ENCODE measurements at places on chromosomes 11 and 22.

DNA sequence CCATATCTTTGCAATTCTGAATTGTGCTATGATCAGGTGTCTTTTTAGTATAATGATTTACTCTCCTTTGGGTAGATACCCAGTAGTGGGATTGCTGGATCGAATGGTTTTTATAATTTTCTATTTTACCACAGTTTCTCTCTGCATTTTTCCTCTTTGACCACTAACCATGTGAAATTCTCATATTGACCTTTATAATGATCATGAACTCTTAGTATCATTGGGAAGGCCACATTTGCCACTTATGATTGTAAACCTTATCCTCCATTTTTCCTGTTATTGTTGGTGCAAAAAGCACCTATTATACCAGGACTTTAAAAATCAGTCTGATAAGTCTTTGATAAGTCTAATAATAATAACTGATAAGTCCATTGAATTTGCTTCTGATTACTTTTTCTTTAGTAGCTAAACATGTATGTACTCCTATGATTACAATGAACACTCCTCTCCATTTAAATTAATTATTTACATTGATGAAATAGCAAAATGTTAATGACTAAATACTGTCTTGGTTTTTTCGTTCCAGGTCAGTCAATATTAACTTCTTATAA is 9.6 kb downstream of the NEAT1 start:
- DNase-seq: no peak

DNA sequence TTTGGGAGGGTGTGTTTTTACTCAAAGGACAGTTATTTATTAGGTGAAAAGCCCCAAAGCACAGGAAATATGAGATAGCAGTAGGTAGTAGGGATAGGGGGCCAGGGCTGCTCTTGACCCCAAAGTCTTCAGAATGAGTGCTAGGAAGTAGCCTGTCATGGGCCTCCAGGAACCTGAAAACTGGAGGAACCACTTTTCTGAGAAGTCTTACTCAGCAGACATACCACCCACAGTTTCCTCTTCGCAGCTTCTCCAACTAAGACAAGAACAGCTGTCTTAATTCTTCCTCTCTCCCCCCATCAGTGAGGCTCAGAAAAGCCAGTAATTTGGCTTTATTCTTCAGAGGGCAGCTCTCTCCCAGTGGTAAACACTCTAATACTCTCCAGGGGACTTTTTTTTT is 84.0 kb upstream of the CTSC start:
- peak; percentile 48 for DNase-seq

DNA sequence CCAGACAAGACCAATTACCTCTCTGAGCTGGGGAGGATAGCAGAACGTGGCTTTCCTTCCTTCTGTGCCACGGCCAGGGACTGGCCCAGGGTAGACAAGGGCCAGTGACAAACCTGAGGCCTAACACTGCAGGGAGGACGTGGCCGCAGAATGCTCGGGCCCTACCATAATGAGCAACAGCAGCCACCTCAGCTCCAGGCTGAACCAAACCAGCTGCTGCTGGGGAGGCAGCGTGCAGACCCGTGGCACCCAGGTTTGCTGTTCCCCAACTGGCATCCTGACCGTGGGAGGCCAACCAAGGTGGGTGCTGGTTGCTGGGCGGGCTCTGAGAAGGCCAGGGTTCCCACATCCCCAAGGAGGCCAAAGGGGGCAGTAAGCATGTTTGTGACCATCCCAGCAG is 83.0 kb downstream of the MORC2 start:
- no peak for DNase-seq

DNA sequence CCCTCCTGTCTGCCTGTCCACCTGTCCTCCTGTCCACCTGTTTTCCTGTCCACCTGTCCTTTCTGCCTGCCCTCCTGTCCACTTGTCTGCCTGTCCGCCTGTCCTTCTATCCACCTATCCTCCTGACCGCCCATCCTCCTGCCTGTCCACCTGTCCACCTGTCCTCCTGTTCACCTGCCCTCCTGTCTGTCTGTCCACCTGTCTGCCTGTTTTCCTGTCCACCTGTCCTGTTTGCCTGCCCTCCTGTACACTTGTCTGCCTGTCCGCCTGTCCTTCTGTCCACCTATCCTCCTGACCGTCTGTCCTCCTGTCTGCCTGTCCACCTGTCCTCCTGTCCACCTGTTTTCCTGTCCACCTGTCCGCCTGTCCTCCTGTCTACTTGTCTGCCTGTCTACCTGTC is 682.8 kb downstream of the TBC1D22A start:
- no peak for DNase-seq

DNA sequence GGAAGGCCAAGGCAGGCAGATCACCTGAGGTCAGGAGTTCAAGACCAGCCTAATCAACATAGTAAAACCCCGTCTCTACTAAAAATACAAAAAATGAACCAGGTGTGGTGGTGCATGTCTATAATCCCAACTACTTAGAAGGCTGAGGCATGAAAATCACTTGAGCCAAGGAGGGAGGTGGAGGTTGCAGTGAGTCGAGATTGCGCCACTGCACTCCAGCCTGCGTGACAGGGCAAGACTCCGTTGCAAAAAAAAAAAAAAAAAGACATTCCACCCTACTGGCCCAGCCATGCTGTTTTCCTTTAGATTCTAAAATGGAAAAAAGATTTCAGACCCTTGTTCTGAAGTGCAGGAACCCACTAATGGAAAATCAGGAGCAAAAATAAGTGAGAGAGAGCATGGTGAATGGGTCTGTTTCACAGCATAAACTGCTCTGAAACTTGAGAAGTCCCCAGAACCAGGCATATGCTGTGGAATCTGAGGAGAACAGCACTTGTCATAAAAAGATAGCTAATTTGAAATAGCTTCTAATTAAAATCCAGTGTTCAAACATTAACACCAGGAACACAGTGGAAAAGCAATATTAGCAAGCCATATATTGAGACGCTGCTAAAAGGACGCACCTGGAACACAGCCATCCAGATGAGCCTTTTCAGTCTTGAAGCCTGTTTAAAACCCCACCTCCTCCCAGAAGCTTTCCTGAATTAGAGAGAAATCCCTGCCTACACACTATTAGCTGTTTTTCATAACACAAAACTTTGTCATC is 66.3 kb upstream of the CHRM4 start:
- DNase-seq: no peak

DNA sequence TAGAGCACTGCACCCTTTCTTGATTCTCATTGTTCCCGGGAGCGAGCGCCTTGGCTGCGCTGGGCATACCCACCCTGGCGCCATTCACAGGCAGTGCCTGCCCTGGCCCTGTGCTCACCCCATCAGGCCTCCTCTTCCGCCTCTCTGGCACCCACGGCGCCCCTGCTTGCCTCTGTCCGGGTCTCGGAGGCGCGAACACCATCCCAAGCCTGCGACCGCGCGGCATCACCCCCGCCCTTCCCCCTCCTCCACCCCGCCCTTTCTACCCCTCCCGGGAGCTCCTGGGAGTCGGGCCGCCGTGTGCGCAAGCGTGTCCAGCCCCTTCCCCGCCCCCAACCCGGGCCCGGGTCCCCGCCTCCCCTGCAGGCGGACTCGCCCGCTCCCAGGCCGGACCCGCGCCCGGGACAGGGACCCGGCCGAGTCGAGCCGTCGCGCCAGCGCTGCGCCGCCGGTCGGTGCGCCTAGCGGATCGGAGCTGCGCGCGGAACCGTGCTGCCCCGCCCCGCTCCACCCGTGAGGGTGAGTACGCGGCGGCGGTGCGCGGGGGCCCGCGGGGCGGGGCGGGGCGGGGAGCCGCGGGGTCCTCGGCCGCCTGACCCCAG is at the start of gene ST3GAL4:
Gene ST3GAL4 (plus strand): TSS at position 363 of the 602 bp plus-strand sequence. CDS start 50,470 bp downstream, outside the sequence.
- DNase-seq: peak; percentile 70

GRCh38 chr11:1410366-1411291 is 20.9 kb downstream of the BRSK2 start:
- no peak for DNase-seq

- DNase-seq: no peak
Measured at GRCh38 chr11:100235085-100235484, 452.0 kb upstream of the ARHGAP42 start.

DNA sequence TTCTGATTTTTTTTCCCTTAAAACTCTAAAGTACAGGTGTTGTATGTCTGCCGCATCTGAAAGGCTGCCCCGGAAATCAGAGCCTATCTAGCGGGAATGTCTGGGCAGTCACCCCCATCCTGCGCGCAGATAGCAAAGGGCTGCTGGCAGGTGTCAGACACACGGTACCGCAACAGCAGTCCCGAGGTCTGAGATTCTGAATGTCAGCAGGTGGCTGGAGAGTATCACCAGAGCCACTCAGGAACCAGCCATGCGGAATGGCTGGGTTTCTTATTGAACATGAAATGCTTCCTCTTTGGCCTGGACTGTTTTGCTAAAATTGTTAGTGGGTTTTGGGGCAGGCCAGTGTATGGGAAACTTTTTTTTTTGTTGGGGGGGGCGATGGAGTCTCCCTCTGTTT is 53.3 kb downstream of the CERK start:
- DNase-seq: no peak

- no peak for DNase-seq
Measured at GRCh38 chr11:130653838-130654636, 205.6 kb downstream of the ADAMTS15 start.

DNA sequence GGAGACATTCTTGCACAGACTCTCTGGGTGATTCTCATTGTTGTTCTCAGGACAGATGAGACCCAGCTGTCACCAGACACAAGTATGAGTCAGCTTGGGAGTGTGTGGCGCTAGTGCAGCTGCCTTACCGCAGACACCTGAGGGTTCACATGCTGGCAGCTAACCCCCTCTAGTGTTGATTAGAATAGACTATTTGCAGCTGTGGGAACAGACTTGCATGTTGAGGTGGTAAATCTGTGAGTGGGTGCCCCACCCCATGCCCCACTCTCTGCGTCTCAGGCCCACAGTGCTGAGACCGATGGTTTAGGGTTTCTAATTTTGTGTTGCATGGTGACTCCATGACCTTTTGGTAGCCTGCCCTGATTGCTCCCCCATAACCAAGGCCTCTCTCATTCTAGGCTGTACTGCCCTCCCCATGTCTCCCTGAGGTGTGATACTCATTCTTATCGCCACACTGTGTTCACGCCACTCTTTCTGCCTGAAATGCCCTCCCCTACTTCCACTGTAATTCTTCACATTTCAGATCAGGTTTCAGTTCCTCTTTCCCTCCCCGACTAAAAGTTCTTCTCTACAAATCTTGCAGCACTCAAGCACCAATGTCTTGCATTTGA is 73.7 kb upstream of the KIRREL3 start:
- no peak for DNase-seq

GRCh38 chr11:13260201-13260962 is 17.2 kb upstream of the BMAL1 start:
- no peak for DNase-seq

GRCh38 chr11:91926965-91927364 is 297.7 kb upstream of the FAT3 start:
- DNase-seq: no peak

- no peak for DNase-seq
Measured at GRCh38 chr11:131906963-131907362, 536.5 kb downstream of the NTM start.

- peak; percentile 1 for DNase-seq
Measured at GRCh38 chr11:88068848-88069554, 106.2 kb downstream of the RAB38 start.
